Activated T-helper 1 cell treated with Interleukin-2 at 50 U/mL for 16 hours (primary cell): ENCODE measurements at places on chromosomes 6 and 20.

DNA sequence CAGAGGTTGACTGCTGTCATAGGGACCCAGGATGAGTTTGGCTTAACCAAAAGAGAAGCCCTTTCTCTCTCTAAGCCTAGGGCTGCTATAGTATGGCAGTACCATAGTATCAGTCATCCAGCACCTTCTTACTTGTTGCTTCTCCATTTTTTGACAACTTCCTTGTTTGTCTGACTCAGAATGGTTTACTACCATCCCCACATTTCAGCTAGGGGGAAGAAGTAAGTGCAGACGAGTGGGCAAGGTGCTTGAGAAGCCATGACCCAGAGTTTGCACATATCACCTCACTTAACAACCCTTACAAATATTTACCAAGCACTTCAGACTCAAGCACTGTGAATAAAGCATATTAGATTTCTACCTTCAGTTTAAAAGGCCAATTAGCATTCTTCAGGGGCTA is 289.9 kb upstream of the TSHZ2 start:
- DNase-seq, result no peak

GRCh38 chr6:133432021-133432989 is 191.1 kb downstream of the EYA4 start:
- no peak for DNase-seq

- DNase-seq, result no peak
Measured at GRCh38 chr6:161853657-161854056, 579.8 kb upstream of the AGPAT4 start.

GRCh38 chr20:59772373-59772705 is 161.1 kb downstream of the SYCP2 start:
- DNase-seq, result no peak

GRCh38 chr6:143236151-143236798 is 175.6 kb downstream of the AIG1 start:
- DNase-seq, result no peak
